Activated T-helper 1 cell treated with anti-CD3 and anti-CD28 coated beads, Interleukin-12 subunit alpha, Interleukin-12 subunit beta, Interleukin-2, Interleukin-4 antibody, amounts not matched to agents 30 ng/mL and 10 ng/mL and 1 ng/mL, durations not matched to agents 14 hours and 24 hours and 36 hours (primary cell): ENCODE measurements at places on chromosomes 1 and 21.
A peak's percentile ranks its signal among the peaks of the same experiment; 100 is the strongest.

- H3K4me3 ChIP-seq, result no peak overlapping the region
- no peaks in the 10 kb centered on the region for H3K4me1 ChIP-seq
- DNase-seq, result no peak
- no peak overlapping the region for H3K27ac ChIP-seq
- no peaks in the 10 kb centered on the region for H3K27me3 ChIP-seq
Measured at GRCh38 chr1:68346188-68346808, 103.5 kb downstream of the RPE65 start.

- no peaks in the 10 kb centered on the region for H3K36me3 ChIP-seq
- H3K27me3 ChIP-seq, result peaks cover 17% of the 10 kb centered on the region
- DNase-seq, result no peak
- no peak overlapping the region for H3K4me3 ChIP-seq
- H3K4me1 ChIP-seq, result no peaks in the 10 kb centered on the region
Measured at GRCh38 chr1:41409825-41410224, 48.6 kb downstream of the FOXO6 start.

DNA sequence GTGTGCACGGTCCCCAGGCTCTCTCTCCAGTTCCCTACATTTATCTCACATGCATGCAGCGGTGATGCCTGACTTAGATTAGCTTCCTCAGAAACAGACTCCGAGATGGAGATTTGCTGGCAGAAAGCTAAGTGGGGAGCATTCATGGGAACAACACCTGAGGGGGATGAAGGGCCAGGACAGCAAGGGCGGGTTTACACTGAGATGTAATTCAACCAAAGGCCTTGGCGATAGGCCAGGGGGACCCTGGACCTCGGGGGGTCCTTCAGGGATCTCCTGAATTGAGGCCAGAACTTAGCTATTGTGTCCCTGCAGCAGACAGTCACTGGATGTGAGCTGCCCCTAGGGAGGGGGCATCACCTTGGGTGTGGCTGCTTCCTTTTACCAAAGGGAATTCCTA is 246.1 kb upstream of the CSF3R start:
- DNase-seq, result no peak
- no peaks in the 10 kb centered on the region for H3K36me3 ChIP-seq
- peaks cover 12% of the 10 kb centered on the region for H3K27me3 ChIP-seq
- H3K27ac ChIP-seq, result no peak overlapping the region

- DNase-seq, result no peak
- no peaks in the 10 kb centered on the region for H3K4me1 ChIP-seq
- no peaks in the 10 kb centered on the region for H3K36me3 ChIP-seq
- H3K4me3 ChIP-seq, result no peak overlapping the region
Measured at GRCh38 chr1:38718031-38718430, 141.5 kb downstream of the RRAGC start.

DNA sequence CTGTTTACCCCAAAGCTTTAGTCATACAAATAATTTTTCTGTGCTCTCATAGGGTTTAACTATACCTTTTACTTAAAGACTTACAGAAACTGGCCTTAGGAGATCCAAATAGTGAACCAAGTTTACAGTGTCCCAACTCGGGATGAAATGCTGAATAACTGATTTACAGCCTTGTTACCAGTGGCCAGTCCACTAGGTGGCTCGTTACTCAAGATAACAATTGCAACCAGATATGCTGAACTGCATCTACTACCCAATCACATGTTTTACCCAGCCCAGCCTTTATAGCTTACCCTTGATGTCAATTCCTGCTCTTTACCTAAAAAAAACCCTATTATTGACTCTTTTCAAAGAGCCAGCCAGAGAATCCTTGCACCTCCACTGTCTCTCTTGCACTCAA is 1148.8 kb upstream of the ADGRL4 start:
- H3K27ac ChIP-seq, result no peak overlapping the region
- H3K4me1 ChIP-seq, result no peaks in the 10 kb centered on the region
- no peaks in the 10 kb centered on the region for H3K36me3 ChIP-seq
- DNase-seq, result no peak

DNA sequence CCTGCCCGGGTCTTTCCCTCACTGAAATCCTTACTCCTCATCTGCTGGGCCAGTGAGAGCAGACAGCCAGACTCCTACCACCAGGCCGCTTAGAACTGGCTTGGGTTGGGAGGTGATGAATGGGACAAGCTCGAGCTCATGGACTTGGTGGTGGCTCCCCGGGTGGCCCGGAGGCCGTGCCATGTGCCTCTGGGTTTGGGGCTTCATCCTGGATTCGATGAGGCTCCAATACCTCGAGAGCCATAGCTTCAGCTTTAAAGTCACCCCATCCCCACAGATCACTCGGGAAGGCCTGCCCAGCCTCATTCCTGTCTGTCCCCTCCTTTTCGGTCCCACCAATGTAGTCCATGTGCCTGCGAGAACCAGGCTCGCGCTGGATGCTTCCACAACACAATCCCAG is 51.5 kb downstream of the MYOM3 start:
- no peak for DNase-seq
- H3K36me3 ChIP-seq, result no peaks in the 10 kb centered on the region
- H3K27ac ChIP-seq, result no peak overlapping the region
- no peaks in the 10 kb centered on the region for H3K4me1 ChIP-seq
- H3K4me3 ChIP-seq, result no peak overlapping the region

DNA sequence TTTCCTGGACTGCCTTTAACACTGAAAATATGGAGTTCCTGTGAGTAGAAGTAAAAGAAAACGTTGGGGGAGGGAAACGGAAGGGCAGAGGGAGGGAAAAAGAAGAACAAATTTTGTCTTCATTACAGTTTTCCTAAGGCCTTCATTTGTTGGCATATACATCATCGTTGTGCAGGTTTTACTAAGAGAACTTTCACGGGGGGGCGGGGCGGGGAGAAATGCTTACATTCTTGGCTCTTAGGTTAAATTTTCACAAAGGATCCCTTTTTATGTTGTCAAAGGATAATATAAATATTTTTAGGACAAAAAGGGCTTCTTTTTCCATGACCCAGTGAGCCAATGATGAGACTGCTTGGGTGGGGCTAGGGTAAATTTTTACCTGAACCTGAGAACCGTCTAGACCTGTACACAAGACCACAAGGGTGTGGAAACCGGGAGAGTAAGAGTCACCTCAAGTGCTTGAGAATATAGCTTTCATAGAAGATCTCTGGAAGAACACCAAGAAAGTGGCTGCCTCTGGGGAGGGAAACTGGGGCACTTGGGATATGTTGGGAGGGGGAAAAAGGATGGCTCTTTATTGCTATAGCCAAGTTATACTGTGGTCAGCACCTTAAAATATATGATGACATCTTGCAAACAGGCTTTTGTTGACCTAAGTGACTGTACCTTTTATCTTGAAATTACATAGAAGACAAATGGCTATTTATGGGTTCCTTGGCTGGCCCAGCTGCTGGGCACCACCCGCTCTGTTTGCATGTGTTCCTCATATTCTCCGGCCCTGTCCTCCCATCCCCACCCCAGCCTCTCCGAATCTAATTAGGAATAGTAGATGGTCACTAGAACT is 2.0 kb upstream of the UTP25 start:
- DNase-seq, result no peak
- no peak overlapping the region for H3K4me3 ChIP-seq
- peak overlapping the region; percentile 30 for H3K27ac ChIP-seq
- peaks cover 48% of the 10 kb centered on the region for H3K4me1 ChIP-seq

DNA sequence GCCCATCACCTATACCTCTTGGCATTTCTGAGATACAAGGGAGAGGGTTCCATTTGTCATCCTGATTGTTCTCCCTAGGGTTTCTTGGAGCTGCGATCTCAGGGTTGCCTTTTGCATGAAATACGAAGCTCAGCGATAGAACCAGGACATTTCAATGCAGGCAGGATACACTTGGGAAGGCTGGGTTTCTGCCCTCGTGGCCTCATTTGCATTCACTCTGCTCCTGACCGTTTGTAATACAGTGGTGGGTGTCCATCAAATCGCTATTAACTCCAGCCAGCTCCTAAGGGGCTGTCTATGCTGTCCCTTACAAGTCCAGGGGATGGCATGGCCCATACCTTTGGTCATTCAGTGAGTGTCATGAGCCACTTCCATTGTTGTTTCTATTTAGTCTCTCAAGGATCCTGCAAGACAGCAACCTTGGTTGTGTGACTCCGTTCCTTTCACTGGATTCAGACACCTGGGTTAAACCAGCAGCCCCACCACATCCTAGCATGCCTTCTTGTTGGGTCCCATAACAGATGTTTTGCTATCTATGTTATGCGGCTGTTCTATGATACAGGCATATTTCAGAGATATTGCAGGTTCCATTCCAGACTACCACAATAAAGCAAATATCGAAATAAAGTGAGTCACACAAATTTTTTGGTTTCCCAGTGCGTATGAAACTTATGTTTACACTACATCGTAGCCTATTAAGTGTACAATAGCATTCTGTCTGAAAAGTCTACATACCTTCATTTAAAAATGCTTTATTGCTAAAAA is 18.3 kb downstream of the KAZN start:
- no peaks in the 10 kb centered on the region for H3K4me1 ChIP-seq
- H3K4me3 ChIP-seq, result no peak overlapping the region

DNA sequence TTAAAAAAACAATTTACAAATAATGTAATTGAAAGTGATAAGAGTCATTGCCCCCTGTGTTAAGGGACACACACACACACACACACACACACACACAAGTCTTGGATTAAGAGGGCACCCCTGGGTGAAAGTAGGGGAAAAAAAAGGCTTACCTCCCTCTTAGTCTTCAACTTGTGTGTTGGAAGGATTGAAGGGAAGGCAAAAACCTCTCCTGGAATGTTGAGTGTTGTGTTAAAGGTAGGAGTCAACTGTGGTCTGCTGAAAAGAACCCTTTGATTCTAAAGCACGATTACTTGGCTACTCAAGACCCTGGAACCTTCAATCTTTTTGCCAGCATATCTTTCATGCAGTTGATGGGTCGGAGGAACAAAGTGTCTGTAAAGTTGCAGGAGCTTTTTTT is 6.4 kb downstream of the PBX1 start:
- no peaks in the 10 kb centered on the region for H3K36me3 ChIP-seq
- peaks cover 17% of the 10 kb centered on the region for H3K27me3 ChIP-seq
- H3K4me3 ChIP-seq, result no peak overlapping the region
- no peaks in the 10 kb centered on the region for H3K4me1 ChIP-seq
- no peak overlapping the region for H3K27ac ChIP-seq

GRCh38 chr1:175146529-175147213 is 45.9 kb downstream of the KIAA0040 start:
- no peak overlapping the region for H3K27ac ChIP-seq
- H3K36me3 ChIP-seq, result no peaks in the 10 kb centered on the region
- peaks cover 21% of the 10 kb centered on the region for H3K27me3 ChIP-seq

- no peak for DNase-seq
- no peaks in the 10 kb centered on the region for H3K36me3 ChIP-seq
- no peak overlapping the region for H3K4me3 ChIP-seq
- H3K27me3 ChIP-seq, result peaks cover 3% of the 10 kb centered on the region
- no peaks in the 10 kb centered on the region for H3K4me1 ChIP-seq
Measured at GRCh38 chr21:17915976-17916375, 96.8 kb upstream of the C21orf91 start.

DNA sequence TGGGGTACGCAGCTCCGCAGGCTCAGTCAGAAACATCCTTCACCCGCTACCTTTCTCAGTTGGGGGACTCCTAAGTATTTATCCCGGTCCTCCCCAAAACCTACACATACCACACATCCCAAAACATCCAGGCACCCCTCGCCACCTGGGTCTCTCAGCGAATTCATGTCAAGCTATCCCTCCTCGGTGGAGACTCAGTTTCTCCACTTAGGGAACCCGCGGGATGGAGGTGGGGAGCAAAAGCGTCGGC is 1.3 kb upstream of the ZBTB7B start:
- peaks cover 8% of the 10 kb centered on the region for H3K36me3 ChIP-seq
- H3K27ac ChIP-seq, result peak overlapping the region; percentile 85
- H3K27me3 ChIP-seq, result peaks cover 2% of the 10 kb centered on the region
- H3K4me3 ChIP-seq, result peak overlapping the region; percentile 98
- DNase-seq, result no peak

- H3K27me3 ChIP-seq, result no peaks in the 10 kb centered on the region
- no peak for DNase-seq
- H3K36me3 ChIP-seq, result no peaks in the 10 kb centered on the region
- H3K4me3 ChIP-seq, result no peak overlapping the region
- peaks cover 12% of the 10 kb centered on the region for H3K4me1 ChIP-seq
- no peak overlapping the region for H3K27ac ChIP-seq
Measured at GRCh38 chr21:14826630-14827029, 238.2 kb downstream of the NRIP1 start.

DNA sequence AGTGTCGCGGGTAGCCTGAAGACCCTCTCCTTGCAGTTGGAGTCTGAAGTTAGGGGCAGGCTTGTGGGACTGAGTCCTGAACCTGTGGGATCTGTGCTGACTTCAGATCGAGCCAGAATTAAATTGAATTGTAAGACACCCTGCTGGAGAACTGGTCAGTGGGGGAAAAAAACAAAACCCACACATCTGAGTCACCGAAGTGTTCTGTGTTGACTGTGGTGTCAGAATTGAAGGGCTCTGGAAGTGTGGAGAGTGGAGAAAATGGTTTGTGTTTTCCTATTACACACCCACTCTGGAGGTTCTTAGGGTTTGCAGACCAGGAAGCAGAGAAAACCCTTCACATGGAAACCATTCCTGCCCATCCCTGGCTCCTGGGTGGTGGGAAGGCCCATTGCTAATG is 209.5 kb upstream of the GALNT2 start:
- H3K27me3 ChIP-seq, result peaks cover 8% of the 10 kb centered on the region
- no peak overlapping the region for H3K27ac ChIP-seq
- H3K4me3 ChIP-seq, result no peak overlapping the region
- H3K4me1 ChIP-seq, result peaks cover 10% of the 10 kb centered on the region
- no peaks in the 10 kb centered on the region for H3K36me3 ChIP-seq

DNA sequence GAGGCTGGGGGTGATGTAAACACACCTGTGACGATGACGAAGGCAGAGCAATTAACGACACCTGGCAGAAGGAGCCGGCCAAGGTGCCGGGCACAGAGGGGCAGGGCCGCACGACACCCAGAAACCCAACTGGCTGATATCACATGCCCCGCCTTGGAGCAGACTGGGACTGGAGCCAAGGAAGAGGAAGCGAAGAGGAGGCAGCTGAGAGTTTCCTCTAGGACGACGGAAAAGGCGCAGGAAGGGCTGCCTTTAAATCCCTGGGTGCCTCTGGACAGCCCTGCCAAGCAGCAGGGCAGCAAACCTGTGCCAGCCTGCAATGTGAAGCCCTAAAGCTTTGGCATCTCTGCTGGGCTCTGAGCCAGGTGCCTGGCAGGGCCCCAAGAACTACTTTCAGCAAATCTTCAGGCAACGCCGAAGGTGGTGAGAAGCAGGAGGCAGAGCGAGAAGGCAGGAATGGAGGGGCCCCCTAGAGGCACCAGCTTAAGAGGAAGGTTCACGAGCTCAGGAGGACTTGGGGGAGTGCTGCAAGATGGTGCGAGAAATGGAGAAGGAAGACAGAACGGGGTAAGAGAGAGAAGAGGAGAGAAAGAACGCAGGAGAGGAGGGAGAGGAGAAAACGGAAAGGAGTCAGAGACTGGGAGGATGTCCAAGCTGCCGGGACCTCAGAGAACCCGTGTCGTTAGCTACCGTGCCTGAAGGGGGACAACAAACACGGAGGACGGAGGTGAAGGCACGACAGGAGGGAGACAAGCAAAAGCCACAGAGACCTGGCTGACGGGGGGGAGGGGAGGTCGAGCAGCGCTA is 25.3 kb upstream of the PEF1 start:
- peak overlapping the region; percentile 13 for H3K4me3 ChIP-seq
- no peak overlapping the region for H3K27ac ChIP-seq
- peaks cover 6% of the 10 kb centered on the region for H3K4me1 ChIP-seq
- H3K27me3 ChIP-seq, result peaks cover 22% of the 10 kb centered on the region

- peaks cover 71% of the 10 kb centered on the region for H3K4me1 ChIP-seq
- peak; percentile 63 for DNase-seq
- H3K4me3 ChIP-seq, result peak overlapping the region; percentile 41
- no peaks in the 10 kb centered on the region for H3K36me3 ChIP-seq
Measured at GRCh38 chr1:181141431-181141910, 53.0 kb downstream of the IER5 start.
